ENCODE measurements at places on chromosomes 12 and 14.

DNA sequence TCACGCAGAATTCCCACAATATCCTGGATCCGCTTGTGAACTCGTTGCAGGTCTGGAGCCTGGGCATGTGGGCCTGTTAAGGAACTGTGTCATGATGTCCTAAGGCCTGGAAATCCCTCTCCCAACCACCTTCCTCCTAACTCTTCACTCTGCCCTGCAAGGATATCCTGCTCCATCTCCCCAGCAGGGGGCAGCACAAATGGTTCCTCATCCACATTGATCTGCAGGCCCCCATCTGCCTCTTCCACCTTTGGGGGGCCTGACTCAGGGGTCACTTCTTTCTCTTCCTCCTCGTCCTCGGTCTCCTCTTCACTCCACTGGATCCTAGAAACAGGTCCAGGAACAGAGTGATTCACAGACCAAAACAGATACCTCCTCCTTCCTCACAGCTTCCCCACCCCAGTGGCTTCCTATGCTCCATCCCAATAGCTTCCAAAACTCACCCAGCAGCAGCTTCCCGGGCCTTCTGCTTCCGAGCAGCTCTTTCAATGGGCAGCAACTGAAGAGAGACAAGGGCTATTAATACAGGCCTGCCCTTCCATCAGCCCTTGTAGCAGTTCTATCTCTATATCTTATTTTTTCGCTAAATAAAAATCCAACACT, 4.5 kb downstream of the NOP2 start:
- peak; percentile 41 for DNase-seq

GRCh38 chr12:132653567-132654290, 33.4 kb downstream of the POLE start:
- no peak for DNase-seq

DNA sequence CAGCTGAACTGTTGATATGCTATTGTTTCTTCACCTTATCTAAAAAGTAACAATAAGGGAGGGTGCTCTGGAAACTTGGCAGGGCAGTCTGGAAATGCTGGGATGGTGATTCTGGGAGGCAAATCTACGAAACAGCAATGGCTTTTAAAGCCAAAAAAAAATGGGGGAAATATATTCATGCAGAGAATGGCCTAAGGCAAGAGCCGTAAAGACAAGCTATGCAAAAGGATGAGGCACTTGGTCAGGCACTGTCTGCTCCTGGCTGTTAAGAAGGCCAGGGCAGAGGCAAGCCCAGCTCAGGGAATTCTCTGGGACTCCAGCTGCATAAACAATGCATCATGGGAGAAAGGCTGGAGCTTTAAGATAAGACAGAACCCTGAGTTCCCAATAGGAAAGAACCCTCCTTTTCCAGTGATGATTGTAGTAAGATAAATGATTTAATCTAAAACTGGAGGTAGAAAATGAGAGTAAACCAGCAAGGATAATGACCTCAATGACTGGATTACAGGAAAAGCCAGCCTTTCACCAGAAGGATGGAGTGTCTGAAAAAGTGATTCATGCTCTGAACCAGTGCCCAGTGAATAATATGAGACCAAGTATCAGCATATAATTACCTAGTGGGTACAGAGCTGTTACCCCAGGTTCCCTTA, 46.0 kb downstream of the ITPR2 start:
- DNase-seq, result no peak

GRCh38 chr14:104751539-104752422, 1.2 kb upstream of the SIVA1 start:
- DNase-seq, result no peak

GRCh38 chr12:121330195-121330594, 22.0 kb downstream of the ANAPC5 start:
- no peak for DNase-seq

DNA sequence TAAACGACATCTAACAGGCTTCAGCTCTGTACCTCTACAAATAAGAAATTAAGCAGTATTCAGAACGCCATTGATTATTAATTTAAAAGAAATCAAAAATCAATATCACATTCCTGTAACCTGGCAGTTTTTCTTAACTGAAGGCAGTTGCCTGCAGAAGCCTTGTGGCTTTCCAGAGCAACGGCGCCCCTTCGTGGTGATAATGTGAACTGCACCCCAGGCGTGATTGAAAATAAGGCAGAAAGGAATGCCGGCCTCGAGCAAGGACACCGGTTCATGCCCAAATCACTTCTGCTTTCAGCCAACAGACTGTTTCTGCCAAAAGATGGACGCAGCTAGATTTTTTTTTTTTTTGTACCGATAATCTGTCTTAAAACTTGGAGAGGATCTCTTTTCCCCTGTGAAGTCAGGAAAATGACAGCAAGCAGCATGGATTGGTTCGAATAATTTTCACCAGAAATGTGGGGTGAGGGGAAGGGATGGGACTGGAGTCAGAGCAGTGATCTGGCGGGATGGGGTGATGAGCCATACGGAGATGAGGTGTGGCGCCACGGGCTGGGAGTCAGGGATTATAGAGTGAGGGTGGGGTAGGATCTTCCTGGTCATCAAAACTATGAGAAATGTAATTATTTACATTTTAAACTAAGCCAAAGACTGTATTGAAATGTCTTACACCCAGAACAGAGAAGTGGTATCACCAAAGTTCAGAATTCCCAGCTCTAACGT, 473.0 kb downstream of the DPF3 start:
- peak; percentile 19 for DNase-seq

DNA sequence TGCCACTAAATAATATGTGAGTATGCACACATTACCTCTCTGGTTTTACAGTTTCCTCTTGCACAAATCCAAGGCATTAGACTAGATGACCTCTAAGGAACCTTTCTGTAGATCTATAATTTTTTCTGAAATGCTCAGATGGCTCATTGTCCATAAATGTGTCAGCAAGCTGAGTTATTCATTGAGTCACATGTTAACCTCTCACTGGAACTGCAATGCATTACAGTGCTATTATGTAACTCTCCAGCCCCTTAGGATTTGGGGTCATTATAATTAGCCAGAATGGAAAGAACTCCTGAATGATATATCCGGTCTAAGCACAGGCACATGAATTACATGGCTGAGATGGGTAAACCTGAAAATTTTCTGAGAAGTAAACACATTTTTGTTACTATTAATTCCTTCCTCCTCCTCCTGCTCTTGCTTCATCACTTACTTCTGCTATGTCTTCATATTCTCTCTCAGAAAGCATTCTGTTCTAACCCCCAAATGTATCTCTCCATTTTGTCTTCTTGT, 20.3 kb upstream of the DRAM1 start:
- no peak for DNase-seq

DNA sequence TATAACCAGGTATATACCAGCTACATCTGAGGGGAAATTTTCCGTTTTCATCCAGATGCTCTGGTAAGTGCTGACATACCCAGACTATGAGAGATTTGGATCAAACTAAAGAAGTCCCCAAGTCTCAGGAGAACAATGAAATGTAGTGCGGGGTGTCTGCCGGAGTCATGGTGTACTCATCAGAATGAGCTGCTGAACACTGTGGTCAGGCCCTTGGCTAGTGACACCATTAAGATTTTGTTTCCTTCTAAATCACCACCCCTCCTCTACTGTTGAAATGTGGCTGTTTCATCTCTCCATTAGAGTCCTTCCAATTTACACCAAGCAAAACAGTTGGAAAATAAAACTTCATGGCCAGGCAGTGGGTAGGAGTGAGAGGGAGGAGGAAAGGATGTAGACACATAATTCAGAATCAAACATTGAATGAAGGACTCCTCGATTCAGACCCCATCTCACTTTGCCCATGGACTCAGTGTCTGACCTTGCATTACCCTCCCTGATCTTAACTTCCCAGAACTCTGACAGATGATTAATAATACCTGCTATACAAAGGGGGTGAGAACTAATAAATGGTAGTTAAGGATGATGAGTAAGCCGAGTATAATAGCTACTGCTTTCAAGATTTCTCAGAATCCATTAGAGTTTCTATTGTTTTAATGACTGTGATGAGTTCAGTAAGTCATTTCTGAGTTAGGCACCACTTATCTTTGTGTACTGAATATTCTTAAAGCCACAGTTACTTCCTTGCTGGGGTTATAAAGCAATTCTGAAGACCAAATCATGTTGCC, 127.4 kb downstream of the CRADD start:
- DNase-seq, result no peak

GRCh38 chr12:27549236-27549800, 25.3 kb downstream of the PPFIBP1 start:
- DNase-seq, result no peak

DNA sequence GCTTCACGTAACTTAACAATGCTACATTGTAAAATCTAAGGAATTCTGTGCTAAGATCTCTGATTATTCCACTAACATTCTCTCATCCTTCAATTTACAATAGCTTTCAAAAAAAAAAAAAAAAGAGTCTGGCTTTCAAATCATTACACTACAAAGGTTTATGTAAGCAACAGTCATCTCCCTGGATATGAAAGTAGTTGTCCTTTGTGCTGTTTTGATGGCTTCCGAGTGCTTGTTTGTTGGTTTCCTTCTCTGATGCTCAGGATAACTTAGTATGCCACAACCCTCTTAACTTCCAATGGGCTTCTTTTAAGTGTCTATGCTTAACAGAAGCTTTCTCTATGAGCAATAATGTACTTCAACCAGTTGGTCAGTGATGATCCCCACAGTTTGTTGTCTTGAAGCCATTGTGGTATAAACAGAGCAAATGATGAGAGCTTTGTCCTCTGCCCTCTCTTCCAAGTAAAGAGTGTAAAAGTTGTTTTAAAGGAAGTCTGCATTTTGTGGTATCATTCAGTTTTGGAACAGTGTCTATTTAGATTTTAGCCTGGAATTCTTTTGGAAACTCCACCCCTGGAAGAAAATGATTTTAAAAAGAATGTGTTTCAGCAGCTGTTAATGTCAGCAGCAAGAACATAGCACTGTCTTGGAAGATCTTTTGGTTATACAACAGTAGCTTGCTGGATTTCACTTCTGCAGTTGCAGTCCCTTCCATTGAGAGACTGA, 396.1 kb upstream of the RGS6 start:
- DNase-seq, result no peak

- DNase-seq, result no peak
Observed at GRCh38 chr12:5586201-5586600, 154.3 kb downstream of the NTF3 start.

- no peak for DNase-seq
Observed at GRCh38 chr12:19277711-19278110, 148.2 kb downstream of the PLEKHA5 start.

GRCh38 chr14:69605738-69606137, 5.7 kb upstream of the SUSD6 start:
- DNase-seq, result no peak

- no peak for DNase-seq
Observed at GRCh38 chr12:40986001-40986400, 202.1 kb upstream of the PDZRN4 start.

GRCh38 chr12:77949943-77950342, 119.2 kb downstream of the NAV3 start:
- no peak for DNase-seq

DNA sequence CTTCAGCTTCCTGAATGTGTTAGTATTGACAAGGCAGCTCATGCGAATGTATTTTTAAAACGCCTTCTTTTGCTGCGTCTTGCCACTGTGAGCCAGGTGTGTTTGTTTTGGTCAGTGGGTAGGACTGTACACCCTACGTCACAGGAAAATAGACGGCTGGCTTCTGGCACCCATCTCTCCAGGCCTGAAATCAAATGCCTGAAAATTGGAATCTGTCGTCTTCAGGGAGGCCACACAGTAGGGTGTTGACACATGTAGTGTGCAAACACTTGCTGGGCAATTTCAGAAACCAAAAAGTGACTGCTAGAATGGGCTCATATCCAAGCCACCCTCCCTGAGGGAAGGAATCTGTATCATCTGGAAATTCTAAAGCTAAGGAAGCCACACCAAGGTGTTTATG, 209.3 kb downstream of the TTC8 start:
- DNase-seq, result no peak

DNA sequence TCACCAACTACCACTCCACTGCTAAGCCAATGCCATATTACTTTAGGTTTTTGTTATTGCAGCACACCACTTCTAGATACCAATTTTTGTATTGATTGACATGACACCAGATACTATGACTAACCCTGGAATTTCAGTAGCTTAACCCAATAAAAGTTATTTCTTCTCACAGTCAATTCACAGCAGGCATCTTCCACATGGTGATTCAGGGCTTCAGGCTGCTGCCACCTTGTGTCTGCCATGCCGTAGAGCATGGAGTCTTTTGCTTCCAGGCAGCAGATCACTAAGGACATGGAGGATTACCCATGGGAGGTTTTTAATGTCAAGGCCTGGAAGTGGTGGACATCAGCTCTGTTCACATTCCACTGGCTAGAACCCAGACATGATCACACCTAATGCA, 56.4 kb upstream of the LTA4H start:
- DNase-seq, result no peak

- no peak for DNase-seq
Observed at GRCh38 chr12:3726456-3726855, 26.5 kb downstream of the CRACR2A start.

DNA sequence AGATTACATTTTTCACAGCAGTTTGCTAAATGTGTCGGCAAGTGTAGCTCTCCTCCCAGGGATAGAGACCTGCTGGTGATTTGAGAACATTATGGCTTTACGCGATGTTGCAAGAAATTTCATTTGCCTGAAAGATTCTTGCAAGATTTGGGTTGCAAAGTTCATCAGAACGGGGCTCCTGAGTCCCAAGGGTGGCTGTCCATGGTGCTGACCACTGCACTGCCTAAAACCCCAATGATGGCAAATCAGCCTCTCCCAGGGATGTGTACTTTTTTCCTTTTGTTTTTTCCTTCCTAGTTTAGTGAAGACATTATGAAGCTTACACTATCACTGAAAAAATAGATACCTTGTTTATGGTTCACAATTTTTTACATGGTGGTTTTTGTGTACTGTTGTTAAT, 85.4 kb downstream of the WSCD2 start:
- no peak for DNase-seq

All from T follicular helper cell (primary cell).